Activated CD8-positive, alpha-beta memory T cell treated with anti-CD3 and anti-CD28 coated beads for 48 hours (primary cell): ENCODE measurements at places on chromosomes 5 and 9.

GRCh38 chr5:65916636-65917035 is 9.7 kb upstream of the ERBIN start:
- DNase-seq, result no peak

GRCh38 chr9:94687451-94687850 is 39.0 kb upstream of the AOPEP start:
- no peak for DNase-seq

DNA sequence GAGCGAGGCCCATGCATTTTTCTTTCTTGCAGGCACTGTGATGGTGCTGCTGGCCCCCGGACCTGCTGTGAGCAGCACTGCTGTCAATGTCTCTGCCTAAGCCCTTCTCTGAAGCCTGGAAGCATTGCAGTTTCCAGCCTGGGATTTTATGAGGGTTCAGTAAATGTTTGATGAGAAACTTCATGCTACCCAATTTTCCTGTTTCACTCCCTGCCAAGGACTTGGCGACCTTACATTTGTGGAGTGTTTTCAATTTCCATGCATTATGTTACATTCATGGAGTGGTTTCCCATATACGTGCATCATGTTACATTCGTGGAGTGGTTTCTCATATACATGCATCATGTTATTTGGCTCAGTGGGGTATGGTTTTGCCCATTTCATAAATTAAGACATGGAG is 90.7 kb upstream of the PTCH1 start:
- DNase-seq, result no peak

DNA sequence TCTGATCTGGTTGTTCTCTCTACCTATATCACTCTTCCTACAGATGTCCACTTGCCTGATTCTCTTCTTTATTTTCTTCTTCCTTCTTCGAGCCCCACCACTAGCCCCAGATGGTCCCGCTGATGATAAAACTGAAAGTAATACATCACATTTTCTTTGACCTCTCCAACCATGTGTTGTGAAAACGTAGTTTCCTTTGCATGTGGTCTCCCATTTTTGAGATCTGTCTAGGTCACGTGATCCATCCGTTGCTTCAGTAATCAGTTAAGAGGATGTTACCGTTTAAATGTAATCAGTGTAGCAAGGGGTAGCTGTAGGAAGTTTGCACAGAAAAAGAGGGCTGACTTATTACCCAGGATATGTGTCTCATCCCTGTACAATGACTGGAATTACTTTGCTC is 426.3 kb upstream of the TLE4 start:
- DNase-seq, result no peak

DNA sequence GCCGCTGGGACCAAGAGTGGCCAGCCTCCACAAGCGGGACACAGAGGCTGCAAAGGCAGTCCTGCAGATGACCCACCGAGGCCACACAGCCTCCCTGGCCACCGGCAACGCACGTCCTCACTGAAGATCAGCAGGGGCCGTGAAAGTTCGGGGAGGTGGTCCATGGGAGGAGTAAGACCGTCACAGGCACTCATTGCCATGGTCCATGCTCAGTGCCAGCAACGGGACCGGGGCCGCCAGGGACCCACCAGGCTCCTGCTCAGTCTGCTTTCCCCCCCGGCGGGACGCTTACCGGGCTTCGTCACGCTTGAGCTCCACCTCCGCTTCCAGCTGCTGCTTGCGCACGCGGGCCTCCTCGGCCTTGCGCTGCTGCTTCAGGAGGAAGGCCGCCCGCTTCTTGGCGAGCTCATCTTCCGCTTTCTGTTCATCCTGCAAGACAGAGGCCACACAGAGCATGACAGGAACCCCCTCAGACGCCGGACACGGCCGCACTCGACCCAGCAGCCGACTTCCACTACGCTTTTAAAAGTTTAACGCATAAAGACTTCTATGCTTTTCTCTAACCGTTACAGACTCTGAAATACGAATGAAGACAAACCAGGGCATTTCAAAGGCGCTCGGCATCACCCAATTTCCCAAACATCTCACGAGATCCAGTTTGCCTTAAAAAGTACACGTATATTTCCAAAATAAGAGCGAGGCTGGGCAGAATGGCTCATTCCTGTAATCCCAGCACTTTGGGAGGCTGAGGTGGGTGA is 88.4 kb downstream of the CAMSAP1 start:
- DNase-seq, result no peak

GRCh38 chr5:135457424-135458071 is 5.4 kb upstream of the TIFAB start:
- DNase-seq, result peak; percentile 40

DNA sequence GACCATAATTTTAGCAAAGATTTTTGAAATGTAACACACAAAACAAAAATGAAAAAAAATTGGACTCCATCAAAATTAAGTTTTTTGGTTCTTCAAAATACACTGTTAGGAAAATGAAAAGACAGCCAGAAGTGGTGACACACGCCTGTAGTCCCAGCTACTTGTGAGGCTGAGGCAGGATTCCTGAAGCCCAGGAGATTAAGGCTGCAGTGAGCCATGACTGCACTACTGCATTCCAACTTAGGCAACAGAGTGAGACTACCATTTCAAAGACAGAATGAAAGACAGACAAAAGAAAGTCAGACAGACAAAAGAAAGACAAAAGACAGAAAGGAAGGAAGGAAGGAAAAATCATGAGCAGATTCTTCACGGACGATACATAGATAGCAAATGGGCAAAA is 7.5 kb downstream of the DIAPH1 start:
- no peak for DNase-seq

DNA sequence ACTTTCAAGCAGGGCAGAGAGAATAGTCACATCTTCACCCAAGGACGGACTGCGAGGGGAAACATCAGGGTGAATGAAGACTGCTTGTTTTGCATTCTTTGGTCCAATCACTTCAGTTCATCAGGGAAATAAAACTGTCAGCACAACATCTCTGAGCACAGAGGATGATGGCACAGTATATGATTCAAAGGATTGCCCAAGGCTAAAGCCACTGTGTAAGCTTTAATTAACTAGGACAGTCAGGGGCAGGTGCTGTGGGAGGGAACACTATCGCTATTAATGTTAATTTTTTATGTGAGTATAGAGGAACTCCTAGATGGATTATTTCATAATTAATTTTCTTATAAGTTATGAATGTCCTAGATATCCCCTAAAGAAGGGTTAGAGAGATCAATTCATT is 112.1 kb downstream of the BASP1 start:
- no peak for DNase-seq
